Thymus (tissue), 14 donors: ENCODE measurements at places on chromosomes 11 and 22. TPM values are rescaled to one million over a fixed set of nuclear protein-coding genes. Genes with fewer than 3 reads are reported as not detected.

GRCh38 chr22:28429711-28430110 is 249.9 kb downstream of the TTC28 start:
- DNase-seq, result no peak

- no peak for DNase-seq
These were observed 8.3 kb downstream of the WT1 start for GRCh38 chr11:32426819-32427615.

Gene SEPTIN3
- 1.2 TPM for polyA plus RNA-seq

- DNase-seq, result no peak
These were observed 30.3 kb upstream of the GRAMD4 start for GRCh38 chr22:46589871-46590271.

Gene LDHAL6A
- polyA plus RNA-seq, result 0.07 TPM

DNA sequence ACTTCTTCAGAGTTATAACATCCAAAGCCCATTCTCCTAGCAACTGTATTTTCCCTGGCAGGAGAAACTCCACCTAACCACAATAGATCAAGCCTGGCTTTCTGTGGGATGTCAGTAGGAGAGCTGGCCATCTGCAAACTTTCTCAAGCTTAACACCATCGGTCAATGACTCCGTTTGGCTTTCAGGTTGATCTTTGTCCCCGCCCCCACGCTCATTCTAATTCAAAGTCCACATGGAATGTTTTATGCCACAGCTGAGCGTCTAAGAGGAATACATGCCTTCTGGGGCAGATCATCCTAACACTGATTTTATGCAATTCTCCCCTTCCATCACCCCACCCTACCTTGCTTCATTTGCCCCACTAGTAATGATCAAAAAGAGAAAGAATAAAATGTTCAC is 4.8 kb downstream of the GVQW3 start:
- DNase-seq, result no peak

GRCh38 chr11:44159848-44160721 is 64.6 kb downstream of the EXT2 start:
- DNase-seq, result no peak

GRCh38 chr11:88555018-88555828 is 217.7 kb upstream of the CTSC start:
- DNase-seq, result no peak

Gene TUB
- 0.80 TPM for polyA plus RNA-seq
